ENCODE measurements at places on chromosomes 5 and 9. TPM values are rescaled to one million over a fixed set of nuclear protein-coding genes. Genes with fewer than 3 reads are reported as not detected.

GRCh38 chr5:158763217-158763616, 336.5 kb downstream of the EBF1 start:
- H3K27ac ChIP-seq = no peak overlapping the region
- no peak overlapping the region for H3K4me3 ChIP-seq
- H3K4me1 ChIP-seq = no peaks in the 10 kb centered on the region

- H3K27me3 ChIP-seq = no peaks in the 10 kb centered on the region
- H3K4me1 ChIP-seq = no peaks in the 10 kb centered on the region
- H3K4me3 ChIP-seq = no peak overlapping the region
- no peak for DNase-seq
- H3K27ac ChIP-seq = no peak overlapping the region
Observed at GRCh38 chr9:91934654-91935053, 15.4 kb downstream of the ROR2 start.

GRCh38 chr5:25540628-25541027, 895.9 kb upstream of the CDH10 start:
- DNase-seq = no peak
- H3K4me3 ChIP-seq = no peak overlapping the region
- no peaks in the 10 kb centered on the region for H3K4me1 ChIP-seq
- H3K36me3 ChIP-seq = no peaks in the 10 kb centered on the region
- no peak overlapping the region for H3K27ac ChIP-seq
- no peaks in the 10 kb centered on the region for H3K27me3 ChIP-seq

GRCh38 chr5:150541895-150542294, 34.0 kb downstream of the NDST1 start:
- no peaks in the 10 kb centered on the region for H3K27me3 ChIP-seq
- H3K36me3 ChIP-seq = peaks cover 6% of the 10 kb centered on the region
- no peak overlapping the region for H3K4me3 ChIP-seq
- H3K4me1 ChIP-seq = no peaks in the 10 kb centered on the region
- no peak for DNase-seq

DNA sequence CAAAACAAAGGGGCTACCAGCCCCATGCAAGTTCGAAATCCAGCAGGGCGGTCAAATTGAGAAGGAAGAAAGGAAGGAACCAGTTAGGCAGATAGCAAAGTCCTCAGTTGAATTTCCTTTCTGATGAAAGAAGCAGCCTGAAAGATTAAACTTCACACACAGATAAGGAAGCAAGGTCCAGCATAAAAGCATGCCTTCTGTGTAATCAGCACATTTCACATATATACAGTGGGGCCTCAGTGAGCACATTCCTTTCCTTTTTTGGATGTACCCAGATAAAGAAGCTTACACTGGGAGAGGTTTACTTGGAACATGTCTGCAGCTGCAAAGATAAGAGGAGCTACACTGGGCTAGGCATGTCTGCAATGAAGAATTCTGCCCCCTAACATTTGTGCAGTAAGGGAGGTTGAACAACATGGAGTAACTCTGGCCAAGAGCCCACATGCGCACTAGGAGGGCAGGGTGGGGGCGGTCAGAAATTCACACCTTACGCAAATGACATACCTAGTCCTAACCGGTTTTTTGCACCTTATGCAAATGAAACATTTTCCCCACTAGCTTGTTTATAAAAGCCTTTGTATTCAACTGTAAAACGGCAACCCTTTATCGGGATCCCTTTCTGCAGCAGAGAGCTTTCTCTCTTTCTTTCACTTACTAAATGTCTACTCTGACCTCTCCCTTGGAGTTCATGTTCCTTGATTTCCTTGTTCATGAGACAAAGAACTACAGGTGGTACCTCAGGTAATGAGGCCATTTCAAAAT, 149.7 kb upstream of the FBXL17 start:
- no peaks in the 10 kb centered on the region for H3K36me3 ChIP-seq
- no peaks in the 10 kb centered on the region for H3K4me1 ChIP-seq
- no peak overlapping the region for H3K27ac ChIP-seq
- H3K27me3 ChIP-seq = no peaks in the 10 kb centered on the region
- no peak overlapping the region for H3K4me3 ChIP-seq

DNA sequence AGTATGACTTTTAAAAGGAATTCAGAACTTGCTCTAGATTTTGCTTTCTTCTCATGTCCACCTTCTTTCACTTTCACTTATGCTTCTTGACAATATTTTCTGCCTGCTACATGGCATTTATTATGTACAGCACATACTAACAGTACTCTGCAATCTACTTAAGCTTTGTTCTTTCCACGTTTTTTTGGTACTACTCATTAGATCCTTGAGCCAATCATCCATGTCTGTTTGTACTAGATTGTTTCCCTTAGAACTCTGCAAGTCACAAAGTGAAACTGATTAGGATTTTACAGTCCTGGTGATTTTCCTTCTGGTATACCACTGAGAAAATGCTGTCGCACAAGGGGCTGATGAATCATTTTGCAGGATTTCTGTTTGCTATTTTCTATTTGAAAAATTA, 78.3 kb downstream of the PARP8 start:
- H3K4me3 ChIP-seq = peak overlapping the region; percentile 54
- H3K27ac ChIP-seq = peak overlapping the region; percentile 65
- peaks cover 6% of the 10 kb centered on the region for H3K4me1 ChIP-seq
- H3K36me3 ChIP-seq = no peaks in the 10 kb centered on the region

- no peak for DNase-seq
- no peak overlapping the region for H3K4me3 ChIP-seq
- no peaks in the 10 kb centered on the region for H3K4me1 ChIP-seq
- H3K36me3 ChIP-seq = no peaks in the 10 kb centered on the region
Observed at GRCh38 chr9:21589344-21590056, 107.4 kb upstream of the IFNE start.

GRCh38 chr9:125241863-125242739, 958 bp upstream of the HSPA5 start:
- H3K27ac ChIP-seq = peak overlapping the region; percentile 99
- H3K27me3 ChIP-seq = no peaks in the 10 kb centered on the region
- H3K36me3 ChIP-seq = peaks cover 21% of the 10 kb centered on the region
- H3K4me3 ChIP-seq = peak overlapping the region; percentile 94
- DNase-seq = no peak
- H3K4me1 ChIP-seq = peaks cover 6% of the 10 kb centered on the region

DNA sequence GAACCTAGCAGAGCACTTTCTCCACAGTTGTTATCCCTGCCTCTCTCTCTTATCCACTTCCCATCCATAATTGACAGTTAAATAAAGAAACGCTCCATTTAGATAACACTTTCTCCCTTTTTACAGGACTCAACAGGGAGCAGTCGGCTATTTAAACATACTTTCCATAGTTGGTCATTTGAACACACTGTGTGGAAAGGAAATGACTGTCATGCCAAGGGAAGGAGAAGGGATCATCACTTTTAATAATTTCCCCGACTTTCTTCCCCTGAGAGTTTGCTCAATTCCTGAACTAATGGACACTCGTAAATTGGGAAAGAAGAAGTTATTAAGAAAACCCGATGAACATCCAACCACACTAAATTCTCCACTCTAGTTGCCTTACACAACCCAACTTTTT, 400.8 kb upstream of the PTGER4 start:
- no peak overlapping the region for H3K4me3 ChIP-seq
- peaks cover 2% of the 10 kb centered on the region for H3K27me3 ChIP-seq
- DNase-seq = no peak
- no peaks in the 10 kb centered on the region for H3K36me3 ChIP-seq

DNA sequence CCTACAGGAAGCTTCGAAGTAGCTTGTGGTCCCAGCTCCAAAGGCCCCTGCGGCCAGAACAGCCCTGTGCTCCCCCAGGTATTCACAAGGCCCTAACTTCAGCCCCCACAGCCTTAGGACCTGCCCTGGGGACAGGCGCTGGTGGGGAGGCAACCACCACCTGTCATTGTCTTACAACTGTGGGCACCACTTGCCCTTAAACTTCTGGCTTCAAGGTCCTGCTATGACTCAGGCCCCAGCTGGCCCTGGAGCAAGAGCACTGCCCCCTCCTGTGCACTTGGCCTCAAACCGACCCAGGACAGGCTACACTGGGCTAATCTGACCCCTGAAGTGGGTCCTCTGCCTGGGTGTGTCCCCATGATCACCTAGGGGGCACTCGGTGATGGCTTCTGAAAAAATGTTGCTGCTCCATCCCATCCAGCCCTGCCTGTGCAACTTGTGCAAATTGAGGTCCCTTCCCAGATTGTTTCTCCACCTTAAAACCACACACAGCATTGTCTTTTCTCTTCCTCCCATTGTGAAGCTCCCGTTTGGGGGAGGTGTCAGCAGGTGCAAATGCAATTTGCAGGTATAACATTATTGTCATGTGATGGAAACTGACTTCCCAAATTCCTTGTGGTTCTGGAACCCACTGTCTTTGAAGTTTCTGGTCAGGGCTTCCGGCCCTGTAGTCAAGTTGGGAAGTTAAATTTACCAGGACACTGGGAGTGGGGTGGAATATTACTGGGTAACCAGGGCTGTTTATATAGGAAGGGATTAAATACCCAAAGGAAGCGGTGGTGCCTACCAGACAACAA, 1.1 kb upstream of the PROB1 start:
- DNase-seq = no peak
- no peaks in the 10 kb centered on the region for H3K27me3 ChIP-seq
- H3K36me3 ChIP-seq = no peaks in the 10 kb centered on the region

DNA sequence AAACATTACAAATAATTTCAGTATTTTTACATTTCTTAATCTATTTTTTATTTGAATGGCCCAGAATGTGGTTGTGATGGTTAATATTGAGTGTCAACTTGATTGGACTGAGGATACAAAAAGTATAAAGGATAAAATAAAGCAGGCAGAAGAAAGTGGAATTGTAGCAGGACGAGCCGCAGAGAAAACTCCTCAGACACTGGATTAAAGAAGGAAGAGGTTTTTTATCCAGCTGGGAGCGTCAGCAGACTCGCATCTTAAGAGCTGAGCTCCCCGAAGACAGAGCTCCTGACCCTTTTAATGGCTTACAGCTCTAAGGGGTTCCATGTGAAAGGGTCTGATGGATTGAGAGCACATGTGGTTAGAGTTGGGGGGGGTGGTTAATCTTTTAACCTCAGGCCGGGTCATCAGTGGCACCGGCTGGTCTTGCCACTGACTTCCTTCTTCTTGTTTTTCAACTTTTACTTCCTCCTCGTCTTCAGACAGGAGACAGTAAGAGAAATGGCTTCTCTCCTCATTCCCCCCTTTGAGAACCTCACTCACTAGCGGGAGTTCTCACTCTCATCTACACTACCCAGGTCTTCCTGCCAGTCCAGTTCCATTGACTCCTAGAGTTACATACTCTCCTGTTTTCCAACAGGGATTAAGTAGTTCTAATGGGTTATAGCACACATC, 80.0 kb downstream of the TMEM161B start:
- H3K4me1 ChIP-seq = no peaks in the 10 kb centered on the region
- H3K36me3 ChIP-seq = no peaks in the 10 kb centered on the region
- no peak for DNase-seq
- H3K4me3 ChIP-seq = no peak overlapping the region

GRCh38 chr9:16572005-16572734, 298.3 kb downstream of the BNC2 start:
- DNase-seq = no peak
- H3K4me3 ChIP-seq = no peak overlapping the region
- H3K27ac ChIP-seq = no peak overlapping the region
- no peaks in the 10 kb centered on the region for H3K4me1 ChIP-seq
- H3K27me3 ChIP-seq = no peaks in the 10 kb centered on the region
- H3K36me3 ChIP-seq = no peaks in the 10 kb centered on the region

GRCh38 chr9:84828046-84828445, 158.5 kb downstream of the NTRK2 start:
- no peak overlapping the region for H3K27ac ChIP-seq
- no peak for DNase-seq
- no peaks in the 10 kb centered on the region for H3K27me3 ChIP-seq
- no peaks in the 10 kb centered on the region for H3K36me3 ChIP-seq

GRCh38 chr5:58666598-58667581, 84.0 kb downstream of the RAB3C start:
- no peaks in the 10 kb centered on the region for H3K4me1 ChIP-seq
- H3K36me3 ChIP-seq = no peaks in the 10 kb centered on the region
- DNase-seq = no peak
- no peaks in the 10 kb centered on the region for H3K27me3 ChIP-seq

DNA sequence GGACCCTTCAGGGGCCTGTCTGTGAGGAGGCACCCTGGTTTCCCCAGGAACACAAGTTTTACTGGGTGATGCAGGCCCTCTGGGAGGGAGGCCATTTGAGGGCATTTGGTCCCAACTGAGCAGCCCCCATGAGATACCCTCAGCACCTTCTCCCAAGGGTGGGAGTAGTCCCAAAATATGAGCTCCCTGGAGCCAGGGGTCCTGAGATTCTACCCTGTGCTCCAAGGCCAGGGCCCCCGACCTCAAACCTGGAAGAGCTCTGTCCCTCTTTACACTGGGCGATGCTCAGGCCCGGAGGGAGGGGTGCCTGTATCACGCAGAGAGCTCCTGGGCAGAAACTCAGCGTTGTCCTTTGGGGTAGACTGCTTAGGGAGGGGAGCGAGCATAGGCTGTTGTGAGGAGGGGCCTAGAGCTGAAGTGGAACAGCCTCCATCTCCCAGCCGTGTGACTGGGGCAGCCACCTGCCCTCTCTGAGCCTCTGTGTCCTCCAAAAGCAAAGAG, 64.0 kb upstream of the SYNPO start:
- H3K4me3 ChIP-seq = no peak overlapping the region
- H3K36me3 ChIP-seq = no peaks in the 10 kb centered on the region
- no peaks in the 10 kb centered on the region for H3K4me1 ChIP-seq
- no peaks in the 10 kb centered on the region for H3K27me3 ChIP-seq

DNA sequence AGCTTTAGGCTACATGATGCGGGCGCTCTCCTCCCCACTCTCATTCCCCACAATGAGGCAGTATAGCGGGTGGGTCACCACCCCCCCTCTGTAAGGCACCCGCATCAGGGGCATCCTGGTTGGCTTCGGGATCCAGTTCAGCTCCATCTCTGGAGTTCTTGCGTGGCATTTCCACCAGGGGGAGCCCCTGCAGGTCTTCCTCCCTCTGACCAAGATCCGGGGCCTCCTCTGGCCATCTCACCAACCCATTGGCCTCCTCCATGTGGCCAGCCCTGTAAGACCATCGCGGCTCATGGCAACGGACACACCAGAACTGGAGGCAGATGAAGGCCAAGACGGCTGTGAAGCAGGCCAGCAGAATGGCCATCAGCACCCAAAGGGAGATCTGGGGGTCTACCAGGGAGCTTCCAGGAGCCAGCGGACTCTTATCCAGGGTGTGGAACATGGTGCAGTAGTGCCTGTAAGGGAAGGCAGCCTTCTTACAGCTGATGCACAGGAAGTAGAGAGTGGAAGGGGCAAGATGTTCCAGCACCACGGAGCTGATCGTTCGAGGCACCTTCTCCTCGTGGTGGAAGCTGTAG, 77.0 kb downstream of the CYFIP2 start:
- H3K4me3 ChIP-seq = no peak overlapping the region
- H3K36me3 ChIP-seq = peaks cover 44% of the 10 kb centered on the region
- H3K27me3 ChIP-seq = no peaks in the 10 kb centered on the region
- H3K27ac ChIP-seq = no peak overlapping the region

The SPZ1 gene
- polyA plus RNA-seq = not detected

The BARHL1 gene
- polyA plus RNA-seq = not detected

The LHX6 gene
- not detected for polyA plus RNA-seq

The TUSC1 gene
- not detected for polyA plus RNA-seq

The PRSS3 gene
- polyA plus RNA-seq = not detected

The CD72 gene
- 3.0 TPM for polyA plus RNA-seq

The LCN1 gene
- polyA plus RNA-seq = not detected

The DMRT3 gene
- not detected for polyA plus RNA-seq

The GKAP1 gene
- polyA plus RNA-seq = 4.4 TPM

All from GM12878 (cell line).